ENCODE measurements at places on chromosomes 12 and 14. TPM values are rescaled to one million over a fixed set of nuclear protein-coding genes. Genes with fewer than 3 reads are reported as not detected.
A peak's percentile ranks its signal among the peaks of the same experiment; 100 is the strongest.

PLEKHH1 gene
- 24.0 TPM for total RNA-seq

HOXC13 gene
- not detected for total RNA-seq

ACOT6 gene
- not detected for total RNA-seq

ASB2 gene
- 39.1 TPM for total RNA-seq

DNA sequence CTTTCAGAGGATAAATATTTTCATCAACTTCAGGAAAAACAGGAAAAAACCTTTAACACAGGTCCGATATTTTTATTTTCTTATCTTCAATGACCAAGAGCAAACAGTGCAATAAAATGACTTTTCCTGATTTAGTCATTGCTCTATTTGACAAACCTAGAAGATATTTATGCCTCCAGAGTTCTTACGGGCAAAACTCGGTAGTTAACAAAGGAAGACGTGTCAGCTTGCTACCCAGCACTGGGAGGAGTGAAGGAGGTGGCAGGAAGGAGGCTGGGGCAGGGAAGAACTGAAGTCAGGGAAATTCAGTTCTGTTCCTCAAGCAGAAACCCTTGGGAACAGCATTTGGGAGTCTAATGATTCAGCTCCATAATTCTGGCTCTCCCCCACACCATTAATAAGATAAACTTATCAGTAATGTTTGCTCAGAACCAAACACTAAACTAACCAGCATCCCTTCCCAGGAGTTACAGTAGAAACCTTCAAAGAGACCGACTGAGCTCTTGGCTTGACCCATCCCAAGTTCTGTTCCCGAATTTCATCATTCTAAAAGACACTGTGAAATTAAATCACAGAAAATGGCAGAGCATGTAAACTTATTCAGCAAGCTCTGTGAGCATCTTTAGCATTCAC is 163.3 kb downstream of the APAF1 start:
- DNase-seq: no peak
- no peaks in the 10 kb centered on the region for H3K4me1 ChIP-seq
- H3K36me3 ChIP-seq: no peaks in the 10 kb centered on the region
- no peaks in the 10 kb centered on the region for H3K27me3 ChIP-seq
- no peak overlapping the region for H3K27ac ChIP-seq
- no peak overlapping the region for H3K4me3 ChIP-seq

DNA sequence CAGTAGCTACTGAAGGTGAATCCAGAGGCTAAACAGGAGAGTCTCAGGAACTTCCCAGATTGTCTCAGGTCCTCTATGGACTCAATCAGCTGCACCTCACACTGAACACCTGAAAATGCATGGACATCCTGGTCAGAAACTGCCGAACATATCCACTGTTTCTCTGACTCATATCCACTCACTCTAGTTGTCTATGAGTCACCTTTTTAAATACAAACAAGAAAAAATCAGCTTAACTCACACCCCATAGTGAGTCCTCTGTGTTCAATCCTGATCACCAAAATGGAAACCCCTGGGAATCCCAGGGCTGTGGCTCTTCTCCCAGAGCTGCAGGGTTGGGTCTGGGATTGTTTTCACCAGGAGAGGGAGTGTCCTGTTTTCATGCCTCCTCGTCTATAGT is 556.7 kb downstream of the TMEM121 start:
- H3K4me1 ChIP-seq: no peaks in the 10 kb centered on the region
- no peak overlapping the region for H3K27ac ChIP-seq
- no peaks in the 10 kb centered on the region for H3K27me3 ChIP-seq
- no peak for DNase-seq

OASL gene
- 24.8 TPM for total RNA-seq

- no peak for DNase-seq
- H3K36me3 ChIP-seq: no peaks in the 10 kb centered on the region
- no peak overlapping the region for H3K4me3 ChIP-seq
- no peak overlapping the region for H3K27ac ChIP-seq
- H3K27me3 ChIP-seq: no peaks in the 10 kb centered on the region
Observed at GRCh38 chr14:21043387-21043973, 1.3 kb downstream of the RNASE7 start.

B4GALNT1 gene
- total RNA-seq: not detected

KERA gene
- total RNA-seq: not detected

CHGA gene
- total RNA-seq: 356 TPM

DNA sequence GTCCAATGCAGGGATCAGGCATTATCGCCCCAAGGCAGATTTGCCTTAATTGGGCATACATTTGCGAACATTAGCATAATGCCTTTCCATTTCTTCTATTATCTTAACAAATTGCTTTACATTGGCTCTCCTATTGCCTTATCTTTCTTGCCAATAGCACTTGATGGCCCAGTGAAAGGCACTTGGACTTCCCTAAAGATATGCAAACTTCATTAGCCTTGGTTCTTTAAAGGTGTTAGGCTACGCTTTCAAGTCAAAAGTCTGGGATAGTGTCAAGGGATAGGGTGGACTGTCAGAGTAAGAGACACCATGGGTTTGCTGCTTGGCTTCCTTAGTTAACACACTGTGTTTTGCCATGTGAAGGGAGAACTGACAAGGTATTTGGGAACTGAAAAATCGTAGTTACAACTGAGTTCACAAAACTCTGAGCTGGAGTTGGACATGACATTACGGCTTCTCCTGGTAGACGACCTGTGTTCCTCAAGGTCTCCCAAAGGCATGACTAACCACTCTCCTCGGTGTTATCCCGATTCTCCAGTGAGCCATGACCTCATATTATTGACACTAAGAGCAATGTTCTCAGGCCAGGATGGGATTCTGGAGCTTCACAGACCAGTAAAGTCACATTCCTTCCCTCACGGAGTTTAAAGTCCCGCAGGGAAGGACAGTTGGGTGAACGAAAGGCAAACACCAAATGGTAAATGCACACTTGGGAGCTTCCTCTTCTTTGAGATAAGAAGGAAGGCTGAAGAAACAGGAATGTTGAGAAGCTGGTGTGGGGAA is 65.2 kb downstream of the TBC1D30 start:
- peak; percentile 26 for DNase-seq
- no peaks in the 10 kb centered on the region for H3K36me3 ChIP-seq
- H3K4me1 ChIP-seq: no peaks in the 10 kb centered on the region
- H3K4me3 ChIP-seq: no peak overlapping the region
- no peaks in the 10 kb centered on the region for H3K27me3 ChIP-seq

GRCh38 chr12:5969156-5969973 is 24.3 kb upstream of the ANO2 start:
- no peaks in the 10 kb centered on the region for H3K4me1 ChIP-seq
- peaks cover 21% of the 10 kb centered on the region for H3K27me3 ChIP-seq
- no peak overlapping the region for H3K27ac ChIP-seq
- no peak for DNase-seq
- no peak overlapping the region for H3K4me3 ChIP-seq

PSMD9 gene
- total RNA-seq: 2.9 TPM

GRCh38 chr14:63508033-63508432 is 35.1 kb downstream of the PPP2R5E start:
- no peak overlapping the region for H3K27ac ChIP-seq
- peaks cover 5% of the 10 kb centered on the region for H3K36me3 ChIP-seq
- H3K4me1 ChIP-seq: no peaks in the 10 kb centered on the region
- H3K27me3 ChIP-seq: no peaks in the 10 kb centered on the region
- DNase-seq: no peak

C12orf76 gene
- total RNA-seq: 13.8 TPM

GRCh38 chr12:86774841-86775388 is 518.7 kb upstream of the MGAT4C start:
- no peak for DNase-seq
- no peak overlapping the region for H3K27ac ChIP-seq
- H3K4me3 ChIP-seq: no peak overlapping the region
- H3K27me3 ChIP-seq: no peaks in the 10 kb centered on the region
- H3K36me3 ChIP-seq: no peaks in the 10 kb centered on the region

- no peak overlapping the region for H3K4me3 ChIP-seq
- H3K27ac ChIP-seq: peak overlapping the region; percentile 73
- no peaks in the 10 kb centered on the region for H3K27me3 ChIP-seq
Observed at GRCh38 chr12:123115409-123116121, 35.3 kb downstream of the PITPNM2 start.

DNA sequence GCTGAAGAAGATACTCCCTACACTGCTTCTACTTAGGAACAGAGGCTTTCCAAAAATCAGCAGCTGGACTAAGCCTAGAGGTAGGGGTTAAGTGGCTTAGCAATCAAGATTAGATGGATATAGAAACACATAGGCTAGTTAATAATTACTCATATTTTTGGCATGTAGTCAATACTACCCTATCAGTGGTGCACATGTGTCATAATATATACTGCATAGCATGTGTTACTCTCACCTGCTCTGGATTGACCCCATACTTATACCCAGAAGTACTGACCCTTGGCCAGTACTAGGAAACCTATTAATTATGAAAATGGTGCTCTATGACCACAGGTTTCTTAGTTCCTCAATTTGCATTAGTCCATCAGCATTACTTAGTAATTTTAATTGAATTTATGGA is 528.4 kb upstream of the LMO3 start:
- no peaks in the 10 kb centered on the region for H3K36me3 ChIP-seq
- H3K27me3 ChIP-seq: no peaks in the 10 kb centered on the region
- H3K27ac ChIP-seq: no peak overlapping the region
- H3K4me3 ChIP-seq: no peak overlapping the region
- H3K4me1 ChIP-seq: no peaks in the 10 kb centered on the region

SIX6 gene
- total RNA-seq: not detected

RNF212B gene
- total RNA-seq: not detected

RTL1 gene
- total RNA-seq: not detected

DNA sequence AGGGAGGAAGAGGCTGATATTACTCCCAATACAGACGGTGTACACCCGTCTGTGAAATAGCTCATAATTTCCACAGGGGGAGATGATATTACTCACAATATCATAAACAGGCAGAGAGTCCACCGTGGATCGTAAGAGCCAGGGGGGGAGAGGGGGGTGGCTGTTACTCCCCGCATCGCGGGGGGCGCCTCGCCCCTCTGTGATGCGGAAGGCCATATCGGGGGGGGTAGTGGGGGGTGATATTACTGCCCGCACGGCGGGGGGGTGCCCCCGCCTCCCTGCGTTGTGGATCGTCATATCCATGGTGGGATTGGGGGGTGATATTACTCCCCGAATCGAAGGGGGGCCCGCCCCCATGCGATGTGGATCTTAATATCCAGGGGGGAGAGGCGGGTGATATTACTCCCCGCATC is 91.9 kb downstream of the FRMD6 start:
- H3K4me3 ChIP-seq: no peak overlapping the region
- H3K4me1 ChIP-seq: no peaks in the 10 kb centered on the region
- H3K27me3 ChIP-seq: no peaks in the 10 kb centered on the region
- DNase-seq: no peak
- no peak overlapping the region for H3K27ac ChIP-seq
- H3K36me3 ChIP-seq: no peaks in the 10 kb centered on the region

GZMB gene
- not detected for total RNA-seq

FGD4 gene
- 131 TPM for total RNA-seq

DNA sequence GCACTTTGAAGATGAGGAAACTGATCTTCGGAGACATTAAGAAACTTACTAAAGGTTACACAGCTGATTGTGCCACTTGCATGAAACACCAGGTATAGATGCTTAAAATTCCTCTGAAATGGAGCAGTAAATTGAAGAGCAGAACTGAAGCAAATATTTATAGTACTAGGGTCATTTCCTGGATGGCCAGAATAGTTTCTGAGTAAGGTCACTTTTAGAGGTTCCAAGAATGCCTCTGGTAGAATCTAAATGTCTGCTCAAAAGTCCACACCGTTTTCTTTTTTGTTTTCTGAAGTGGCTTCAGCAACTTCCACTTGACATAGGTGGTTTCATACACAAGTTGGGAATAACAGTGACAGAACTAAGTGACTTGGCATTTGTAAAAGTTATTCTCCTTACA is 19.4 kb downstream of the TPH2 start:
- H3K4me3 ChIP-seq: no peak overlapping the region
- no peaks in the 10 kb centered on the region for H3K36me3 ChIP-seq
- H3K4me1 ChIP-seq: no peaks in the 10 kb centered on the region

SDR9C7 gene
- not detected for total RNA-seq

DNA sequence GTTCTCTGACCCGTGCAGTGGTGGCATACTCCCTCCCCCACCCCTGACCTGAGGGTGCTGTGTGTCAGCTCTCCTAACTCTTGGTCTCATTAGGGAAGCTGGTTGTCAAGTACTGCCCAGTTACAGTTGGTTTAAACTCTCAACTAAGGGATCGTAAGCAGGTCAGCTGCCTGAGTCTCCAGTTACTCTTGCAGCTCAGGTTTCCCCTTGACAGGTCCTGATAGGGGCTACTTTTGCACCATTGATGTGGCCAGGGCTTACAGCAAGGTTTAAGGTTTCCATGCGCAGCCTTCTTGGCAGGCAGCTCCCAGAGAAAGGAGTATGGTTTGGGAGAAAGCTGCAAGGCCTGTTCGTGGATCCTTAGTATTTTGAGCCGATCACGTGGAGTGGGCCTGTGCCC is 74.5 kb downstream of the ETV6 start:
- H3K27me3 ChIP-seq: no peaks in the 10 kb centered on the region
- H3K36me3 ChIP-seq: no peaks in the 10 kb centered on the region
- DNase-seq: no peak
- peak overlapping the region; percentile 34 for H3K27ac ChIP-seq
- H3K4me3 ChIP-seq: no peak overlapping the region

DNA sequence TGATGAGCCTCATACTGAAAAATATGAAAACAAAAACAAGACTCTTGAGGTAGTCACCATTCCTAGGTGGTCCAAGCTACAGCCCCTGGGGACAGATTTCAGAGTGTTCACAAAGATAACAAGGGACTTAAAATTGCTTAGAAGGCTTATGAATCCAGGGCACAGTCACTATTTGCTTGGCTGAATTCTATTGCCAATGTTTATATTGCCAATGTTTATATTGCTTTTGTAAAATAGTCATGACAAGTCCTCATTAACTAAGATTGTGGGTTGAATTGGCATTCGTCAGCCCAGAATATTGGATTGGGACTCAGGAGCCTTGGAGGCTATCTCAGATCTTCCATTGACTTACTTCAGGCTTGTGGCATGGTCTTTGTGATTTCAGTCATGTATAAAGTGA is 6.4 kb downstream of the TMEM117 start:
- H3K4me1 ChIP-seq: peaks cover 15% of the 10 kb centered on the region
- no peak for DNase-seq
- no peak overlapping the region for H3K4me3 ChIP-seq
- no peaks in the 10 kb centered on the region for H3K27me3 ChIP-seq

- no peaks in the 10 kb centered on the region for H3K4me1 ChIP-seq
- DNase-seq: no peak
Observed at GRCh38 chr14:55915456-55915855, 202.8 kb upstream of the PELI2 start.

- H3K4me1 ChIP-seq: peaks cover 42% of the 10 kb centered on the region
- no peak overlapping the region for H3K4me3 ChIP-seq
- no peaks in the 10 kb centered on the region for H3K27me3 ChIP-seq
- no peak overlapping the region for H3K27ac ChIP-seq
Observed at GRCh38 chr12:54341378-54342300, 16.7 kb downstream of the COPZ1 start.

GRCh38 chr14:92323011-92323915 is at the start of gene SLC24A4:
TSS of gene SLC24A4 (plus strand) at chr14:92323165. CDS start at chr14:92323831, 666 bp downstream.
- H3K4me3 ChIP-seq: peak within 1 kb of the TSS; percentile 38
- peak; percentile 43 for DNase-seq
- no peaks in the 10 kb centered on the region for H3K27me3 ChIP-seq
- H3K36me3 ChIP-seq: no peaks in the 10 kb centered on the region
- H3K27ac ChIP-seq: no peak within 1 kb of the TSS

GRCh38 chr12:56687223-56688128 is 608 bp downstream of the PTGES3 start:
- peak overlapping the region; percentile 98 for H3K4me3 ChIP-seq
- DNase-seq: peak; percentile 64
- H3K27ac ChIP-seq: peak overlapping the region; percentile 98
- H3K36me3 ChIP-seq: no peaks in the 10 kb centered on the region
- H3K27me3 ChIP-seq: no peaks in the 10 kb centered on the region

ASPG gene
- total RNA-seq: 0.58 TPM
